ENCODE measurements at places on chromosomes 4 and X.
A peak's percentile ranks its signal among the peaks of the same experiment; 100 is the strongest.

DNA sequence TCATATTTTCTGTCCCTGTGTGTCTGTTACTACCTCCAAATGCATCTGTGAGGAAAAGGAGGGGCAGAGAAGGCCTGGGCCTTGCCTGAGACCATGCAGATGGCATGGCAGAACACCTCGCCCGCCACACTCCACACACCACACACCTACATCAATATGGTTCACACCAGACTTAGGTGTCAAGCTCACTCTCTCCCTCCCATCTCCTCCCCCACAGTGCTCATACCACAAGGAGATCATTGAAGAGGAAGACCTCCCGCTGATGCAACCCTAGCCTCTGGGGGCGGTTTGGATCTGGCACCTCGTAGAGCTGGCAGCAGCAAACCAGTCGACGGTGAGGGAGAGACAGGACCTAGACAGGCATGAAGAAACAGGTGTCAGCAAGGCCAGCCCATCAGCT lies 16.6 kb upstream of the KDM5C start:
- no peak for DNase-seq

- peak; percentile 25 for DNase-seq
These were observed 45.9 kb upstream of the CDKN2AIP start for GRCh38 chr4:183398298-183399125.

- DNase-seq: no peak
These were observed 91.7 kb downstream of the PPP1R2C start for GRCh38 chrX:42686296-42686695.

DNA sequence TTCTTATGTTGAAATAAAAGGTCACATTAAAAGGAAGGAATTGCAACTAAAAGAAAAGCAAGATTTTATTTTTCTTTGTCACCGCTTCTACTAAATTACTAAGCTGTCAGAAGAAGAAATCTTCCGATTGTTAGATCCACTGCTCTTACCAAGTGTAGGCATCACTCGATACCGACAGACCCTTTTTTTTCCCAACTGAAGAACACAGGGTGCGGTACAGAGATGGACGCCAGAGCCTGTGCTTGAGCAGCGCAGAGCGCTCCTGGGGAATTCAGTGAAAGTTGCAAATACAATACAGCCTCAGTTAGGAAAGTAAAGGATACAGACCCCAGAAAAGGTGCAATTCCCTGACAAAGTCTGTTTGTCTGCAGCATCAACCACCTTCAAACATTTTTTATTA lies 94.9 kb upstream of the WDR17 start:
- no peak for DNase-seq

DNA sequence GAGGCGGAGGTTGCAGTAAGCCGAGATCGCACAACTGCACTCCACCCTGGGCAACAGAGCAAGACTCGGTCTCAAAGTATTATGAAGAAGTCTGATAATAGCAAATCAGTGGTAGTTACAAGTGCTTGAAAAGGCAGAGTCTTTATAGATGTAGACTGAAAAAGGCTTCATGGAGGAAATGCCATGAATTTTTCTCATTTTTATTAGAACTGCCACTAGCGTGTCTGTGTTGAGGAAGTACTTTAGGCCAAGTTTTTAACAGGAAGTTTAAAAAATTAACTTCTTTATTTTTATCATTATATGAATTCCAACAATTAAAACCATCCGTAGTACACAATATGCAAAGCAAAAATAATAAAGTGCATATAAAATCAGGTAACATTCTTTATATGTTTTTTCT lies 32.8 kb upstream of the IL13RA1 start:
- DNase-seq: no peak

- DNase-seq: peak; percentile 14
These were observed 10.1 kb upstream of the SAP30 start for GRCh38 chr4:173360587-173361221.

DNA sequence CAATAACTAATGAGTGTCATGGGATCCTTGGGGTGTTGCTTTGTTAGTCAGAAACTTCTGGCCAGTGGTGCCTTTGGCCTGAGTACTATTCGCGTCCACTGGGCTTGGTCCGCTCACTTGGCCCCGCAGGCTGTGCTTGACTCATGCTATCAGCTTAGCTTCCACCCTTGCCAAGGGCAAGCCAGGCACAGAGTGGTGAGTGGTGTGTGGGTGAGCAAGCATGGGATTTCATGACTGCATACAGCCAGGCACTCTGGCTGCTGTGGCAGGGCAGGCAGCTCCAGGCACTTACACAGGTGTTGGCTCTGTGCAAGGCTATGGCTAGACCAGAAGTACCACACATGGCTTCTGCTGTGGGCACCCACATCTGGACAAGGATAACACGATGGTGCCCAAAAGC lies 1026.3 kb downstream of the PCDH19 start:
- DNase-seq: no peak

DNA sequence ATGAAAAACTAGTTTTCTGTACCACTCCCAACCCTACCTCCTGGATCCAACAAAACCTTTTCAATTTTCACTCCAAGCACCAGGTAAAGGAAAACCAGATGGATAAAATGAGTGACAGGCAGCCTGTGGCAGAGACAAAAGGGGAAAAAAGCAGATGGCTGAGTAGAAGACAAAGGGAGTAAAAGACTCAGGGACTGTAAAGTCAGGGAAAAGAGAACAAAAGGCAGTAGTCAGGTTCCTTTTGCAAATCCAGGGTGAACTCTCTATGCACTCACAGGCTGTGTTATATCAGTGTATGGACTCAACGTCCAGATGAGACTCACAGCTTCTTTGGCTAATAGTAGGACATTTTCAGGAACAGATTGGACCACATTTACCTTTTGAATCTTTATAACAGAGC lies 54.2 kb downstream of the QRFPR start:
- no peak for DNase-seq

GRCh38 chr4:26058537-26058936 lies 144.5 kb downstream of the SMIM20 start:
- no peak for DNase-seq

DNA sequence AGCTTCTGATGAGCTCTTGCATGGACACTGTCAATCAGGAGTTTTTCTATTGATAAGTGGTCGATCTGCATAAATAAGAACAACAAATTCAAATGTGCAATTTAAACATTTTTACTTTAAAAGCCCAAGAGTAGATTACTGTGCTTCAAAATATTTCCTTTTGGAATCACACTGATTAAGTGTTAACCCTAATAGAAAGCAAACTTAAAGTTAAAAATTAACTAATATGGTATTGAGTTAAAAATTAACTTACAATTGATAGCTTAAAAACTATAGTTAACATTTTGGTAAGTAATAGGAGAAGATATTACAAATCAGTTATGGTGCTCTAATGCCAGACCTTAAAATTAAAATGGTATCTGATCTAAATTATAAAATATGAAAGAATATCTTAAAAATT lies 25.9 kb downstream of the MED14 start:
- DNase-seq: no peak

DNA sequence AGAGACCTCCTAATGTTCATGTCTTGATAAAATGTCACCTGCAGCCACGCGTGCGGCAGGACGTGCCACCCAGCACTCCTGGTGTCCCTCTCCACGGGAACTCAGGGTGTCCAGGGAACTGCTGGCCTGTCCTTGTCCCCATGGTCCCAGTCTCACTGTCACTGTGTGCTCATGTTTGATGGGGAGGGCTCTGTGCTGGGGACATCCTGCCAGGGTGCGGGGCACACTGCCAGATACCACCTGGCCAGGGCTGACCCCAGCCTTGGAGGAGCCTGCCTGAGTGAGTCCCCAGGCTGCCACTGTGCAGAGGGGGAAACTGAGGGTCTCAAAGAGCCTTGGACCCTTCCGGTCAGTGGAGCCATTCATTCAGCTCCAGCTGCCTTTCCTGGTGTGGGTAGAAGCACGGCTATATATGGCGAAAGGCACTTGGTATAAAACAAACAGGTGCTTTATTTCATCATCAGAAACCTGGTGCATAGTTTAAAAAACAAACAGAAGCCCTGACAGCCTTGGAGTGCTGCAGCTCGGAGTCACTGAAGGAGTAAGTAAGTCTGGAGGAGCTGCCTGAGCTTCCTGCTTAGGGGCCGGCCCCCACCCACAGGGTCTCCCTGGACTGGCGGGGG lies 33.0 kb downstream of the NOP14 start:
- DNase-seq: no peak
